ENCODE measurements at places on chromosomes 12 and 14.
A peak's percentile ranks its signal among the peaks of the same experiment; 100 is the strongest.

DNA sequence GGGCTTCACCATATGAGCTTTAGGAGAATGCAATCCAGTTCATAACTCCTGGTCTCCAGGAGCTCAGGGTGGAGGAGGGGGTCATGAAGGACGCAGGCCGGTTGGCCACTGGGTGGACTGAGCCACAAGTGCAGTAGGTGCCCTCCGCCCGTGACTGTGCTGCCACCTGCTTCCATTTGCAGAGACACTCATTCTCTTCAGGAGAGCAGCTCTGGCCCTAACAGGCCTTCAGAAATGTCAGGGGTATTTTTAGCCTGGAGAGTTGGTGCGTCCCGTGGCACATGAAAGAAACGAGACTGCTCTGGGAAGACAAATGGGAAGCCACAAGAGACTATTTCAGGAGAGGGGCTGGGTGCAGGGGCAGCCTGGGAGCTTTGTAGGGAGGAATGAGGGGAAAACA is 74.6 kb upstream of the MYL2 start:
- no peak for DNase-seq

- no peak for DNase-seq
Observed at GRCh38 chr14:93787465-93788292, 606 bp downstream of the PRIMA1 start.

DNA sequence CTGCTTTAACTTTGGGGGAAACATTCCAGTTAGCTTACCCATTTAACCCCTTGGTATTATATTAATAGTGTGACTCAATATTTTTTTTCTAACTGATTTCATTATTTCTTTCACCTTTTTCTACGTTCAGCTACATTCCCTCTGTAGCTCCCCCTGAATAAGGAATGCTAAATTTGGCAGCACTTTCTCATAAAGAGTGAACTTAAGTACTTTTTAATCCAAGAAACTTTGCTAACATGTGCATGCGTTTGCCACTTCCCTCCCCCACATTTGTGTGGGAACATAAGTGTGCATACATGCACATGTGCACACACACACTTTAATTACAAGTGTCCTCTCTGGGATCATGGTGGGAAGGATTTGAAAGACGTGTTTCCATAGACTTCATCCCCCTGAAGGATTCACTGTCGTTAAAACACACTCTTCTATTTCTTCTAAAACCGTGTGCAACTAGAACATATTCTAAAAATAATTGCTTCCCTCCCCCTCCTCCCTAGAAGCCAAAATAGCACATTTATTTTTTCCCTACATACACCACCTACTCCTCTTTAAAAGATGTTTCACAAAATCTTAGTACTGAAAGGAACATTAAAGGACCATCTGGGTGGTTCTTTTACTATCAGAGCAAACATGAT is 142.6 kb downstream of the PPM1H start:
- DNase-seq = no peak

GRCh38 chr14:48751293-48751692 is 834.9 kb downstream of the RPS29 start:
- DNase-seq = no peak

DNA sequence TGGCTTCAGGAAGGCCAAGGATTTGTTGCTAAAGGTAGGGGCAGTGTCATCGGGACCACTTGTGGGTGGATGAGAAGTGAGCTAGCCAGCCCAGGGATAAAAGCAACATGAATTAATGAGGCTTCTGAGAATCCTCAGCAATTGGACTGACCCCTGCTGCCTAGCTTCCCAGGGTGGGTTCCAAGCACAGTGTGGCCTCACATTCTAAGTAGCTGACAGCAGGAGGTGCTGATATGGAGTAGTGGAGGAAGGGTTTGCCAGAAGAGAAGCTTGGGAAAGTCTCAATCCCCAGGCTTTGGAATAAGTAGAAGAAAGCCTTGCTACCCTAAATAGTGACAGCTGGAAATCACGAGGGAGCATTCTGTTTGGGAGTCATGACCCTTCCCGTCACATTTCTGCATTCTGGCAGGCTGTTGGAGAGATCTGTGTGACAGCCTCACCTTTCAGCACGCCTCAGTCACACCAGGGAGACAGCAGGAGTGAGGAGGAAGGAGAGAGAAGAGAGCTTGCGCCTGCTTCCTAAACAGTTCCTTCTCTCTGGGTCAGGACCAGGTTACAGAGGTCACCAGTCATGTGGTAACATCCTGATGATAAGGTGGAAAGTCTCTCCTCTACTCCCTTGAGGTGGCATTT is 31.2 kb downstream of the DACT1 start:
- no peak for DNase-seq

DNA sequence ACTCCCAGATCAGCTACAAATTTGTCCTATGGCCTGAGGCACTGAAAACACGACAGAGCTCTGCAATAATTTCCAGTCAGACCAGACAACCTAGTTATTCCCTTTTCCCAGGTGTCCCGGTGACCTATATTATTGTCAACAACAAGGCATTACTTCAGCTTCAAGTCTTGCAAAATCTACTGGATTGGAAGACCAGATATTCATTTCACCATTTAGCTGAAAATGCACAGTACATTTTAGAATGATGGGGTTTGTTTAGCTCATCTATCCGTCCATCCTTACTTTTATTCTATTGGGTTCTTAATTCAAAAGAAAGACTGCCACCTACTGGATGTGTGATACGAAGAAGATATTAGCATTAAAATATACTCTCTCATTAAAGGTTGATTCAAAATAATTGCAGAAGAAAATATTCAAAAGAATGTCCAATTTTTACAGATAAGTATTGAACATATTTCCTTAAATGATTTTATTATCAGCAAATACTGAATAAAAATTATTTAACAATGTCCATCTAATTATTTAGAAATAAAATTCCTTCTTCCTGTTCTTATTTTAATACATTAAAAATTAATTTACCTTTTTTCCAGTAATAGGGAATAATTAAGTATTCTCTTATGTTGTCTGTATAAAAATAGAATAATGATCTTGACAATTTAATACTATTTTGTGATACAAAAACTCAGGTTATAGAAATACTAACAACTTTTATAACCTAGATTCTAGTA is 244.9 kb upstream of the LRIG3 start:
- DNase-seq = no peak

DNA sequence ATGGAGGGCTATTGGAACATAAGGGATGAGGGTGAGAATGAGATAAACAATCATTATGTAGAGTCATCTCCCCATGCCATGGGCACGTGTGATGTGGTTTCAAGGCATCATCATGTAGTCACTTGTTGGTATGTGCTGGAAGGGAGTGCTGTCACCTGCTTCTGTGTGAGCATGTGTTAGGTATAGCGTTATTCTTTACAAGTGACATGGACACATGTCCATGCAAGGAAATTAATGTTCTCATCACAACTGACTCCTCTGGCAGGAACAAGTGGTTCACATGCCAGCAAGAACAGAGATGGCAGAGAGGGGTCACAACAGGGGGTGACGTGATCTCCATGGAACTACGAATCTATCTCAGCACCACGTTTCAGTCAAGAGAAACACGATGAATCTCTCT is 815.8 kb downstream of the BCL11B start:
- DNase-seq = no peak

DNA sequence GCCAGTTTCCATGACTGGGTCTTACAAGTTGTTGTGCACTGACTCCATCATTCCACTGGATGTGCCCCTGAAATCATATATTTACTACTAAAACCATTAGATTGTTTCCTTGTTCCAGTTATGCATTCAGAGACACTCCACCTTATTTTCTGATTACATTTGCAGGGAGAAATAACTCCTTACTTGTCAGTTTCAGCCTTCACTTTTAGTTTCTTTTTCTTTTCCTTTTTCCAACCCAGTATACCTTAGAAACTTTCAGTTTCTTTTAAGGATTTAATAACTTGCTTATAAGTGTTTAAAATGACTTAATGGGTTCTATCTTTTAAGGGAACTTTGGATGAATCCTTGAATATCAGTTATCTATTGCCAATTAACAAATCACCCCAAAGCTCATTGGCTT is 39.9 kb downstream of the MRPL42 start:
- DNase-seq = no peak

GRCh38 chr14:22812744-22813143 is 2.5 kb downstream of the SLC7A7 start:
- DNase-seq = no peak

DNA sequence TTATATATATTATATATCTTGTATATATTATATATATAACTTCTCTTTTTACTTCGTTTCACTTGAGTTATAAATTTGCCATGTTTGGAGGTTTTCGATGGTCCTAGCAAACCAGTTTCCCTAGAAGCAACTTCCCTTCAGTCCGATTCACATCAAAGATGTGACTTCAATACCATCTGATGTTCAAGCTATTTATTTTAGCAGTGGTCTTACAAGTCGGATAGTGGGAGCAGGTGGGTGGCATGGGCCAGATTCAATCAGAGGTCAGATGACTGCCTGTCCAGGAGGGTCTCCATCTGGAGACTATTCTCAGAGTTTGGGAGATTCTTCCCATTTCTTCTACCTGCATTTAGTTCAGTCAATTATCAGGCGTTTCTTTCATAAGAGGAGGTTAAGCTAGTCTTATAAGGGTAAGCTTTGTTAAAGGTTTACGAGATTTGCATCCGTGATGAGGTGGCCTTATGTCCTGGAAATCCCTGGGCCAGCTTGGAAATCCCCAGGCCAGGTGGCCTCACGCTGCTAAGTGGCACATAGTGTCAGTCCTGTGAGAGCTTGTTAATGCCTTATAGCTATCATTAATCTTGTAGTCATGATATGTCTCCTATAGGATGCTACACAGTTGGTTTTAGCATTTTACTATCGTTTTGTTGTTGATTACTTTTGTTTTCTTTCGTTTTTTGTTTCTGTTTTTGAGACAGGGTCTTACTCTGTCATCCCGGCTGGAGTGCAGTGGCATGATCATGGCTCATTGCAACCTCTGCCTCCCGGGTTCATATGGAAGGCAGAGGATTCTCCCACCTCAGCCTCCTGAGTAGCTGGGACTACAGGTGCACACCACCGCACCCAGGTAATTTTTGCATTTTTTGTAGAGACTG is 145.8 kb downstream of the BICD1 start:
- DNase-seq = no peak

DNA sequence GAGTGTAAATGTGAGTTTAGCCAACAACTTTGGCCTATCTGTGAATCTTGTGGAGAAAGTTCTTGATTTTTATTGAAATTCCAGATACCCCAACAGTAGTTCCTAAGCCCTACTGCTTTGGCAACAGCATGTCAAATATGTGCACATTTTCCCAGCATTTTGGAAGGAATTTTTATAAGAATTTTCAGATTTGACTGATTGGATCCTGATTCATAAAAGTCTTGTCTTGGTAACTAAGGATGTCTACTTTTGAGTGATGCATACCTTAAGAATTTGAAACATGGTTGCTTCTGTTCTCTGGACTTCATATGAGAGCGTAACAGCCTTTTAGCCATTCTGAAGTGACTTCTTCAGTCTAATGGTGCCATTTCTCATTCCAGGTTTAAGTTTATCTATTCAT is 106.7 kb downstream of the ANO4 start:
- DNase-seq = no peak

GRCh38 chr12:116635487-116635886 is 76.3 kb downstream of the MAP1LC3B2 start:
- no peak for DNase-seq

DNA sequence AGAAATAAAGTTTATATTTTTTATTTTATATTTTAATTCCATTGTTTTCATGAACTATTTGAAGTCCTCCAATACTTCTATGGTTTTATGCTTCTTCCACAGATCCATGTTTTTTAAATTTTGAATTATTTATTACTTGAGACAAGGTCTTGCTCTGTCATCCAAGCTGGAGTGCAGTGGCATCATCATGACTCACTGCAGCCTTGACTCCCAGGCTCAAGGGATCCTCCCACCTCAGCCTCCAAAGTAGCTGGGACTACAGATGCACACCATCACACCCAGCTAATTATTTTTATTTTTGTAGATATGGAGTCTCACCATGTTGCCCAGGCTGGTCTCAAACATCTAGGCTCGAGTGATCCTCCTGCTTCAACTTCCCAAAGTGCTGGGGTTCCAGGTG is 28.8 kb upstream of the DLGAP5 start:
- no peak for DNase-seq

DNA sequence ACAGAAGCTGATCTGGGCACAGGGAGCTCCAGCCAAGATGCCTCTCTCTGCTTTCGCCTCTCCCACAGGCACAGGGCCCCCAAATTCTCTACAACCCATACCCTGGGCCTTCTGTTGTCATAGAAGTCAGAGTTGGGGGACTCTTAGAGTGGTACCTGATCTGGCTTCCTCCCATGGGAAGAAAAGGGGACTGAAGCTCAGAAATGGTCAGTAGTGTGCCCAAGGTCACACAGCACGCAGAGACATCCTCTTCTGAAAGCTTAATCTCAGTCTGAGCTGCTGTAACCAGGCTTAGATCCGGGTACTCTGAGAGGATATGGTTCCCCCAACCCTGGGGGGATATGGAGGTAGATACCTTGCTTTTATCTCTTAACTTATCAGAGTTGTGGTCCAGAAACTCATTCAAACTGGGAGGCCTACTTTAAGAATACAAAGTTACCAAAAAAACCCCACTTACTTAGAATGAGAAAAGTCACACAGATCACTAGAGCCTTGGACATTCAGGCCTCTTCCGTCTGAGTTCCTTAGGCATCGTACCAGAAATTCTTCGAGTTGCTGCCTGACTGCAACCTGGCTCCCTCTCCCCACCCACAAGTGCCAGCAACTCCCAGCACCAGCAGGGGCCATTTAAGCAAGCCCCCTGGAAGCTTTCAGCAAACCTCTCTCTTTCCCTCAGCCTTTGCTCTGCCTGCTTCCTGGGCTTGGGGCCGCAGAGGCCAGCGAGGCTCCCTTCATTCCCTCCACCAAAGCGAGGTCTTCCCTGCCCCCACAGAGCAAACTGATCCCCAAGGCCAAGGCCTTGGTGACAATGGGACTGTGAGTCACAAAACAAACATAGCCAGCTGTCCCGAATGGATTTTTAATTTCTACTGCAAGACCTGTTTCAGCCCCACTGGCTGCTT is 13.9 kb downstream of the KRT7 start:
- no peak for DNase-seq

- DNase-seq = no peak
Observed at GRCh38 chr12:77685112-77685511, 145.6 kb upstream of the NAV3 start.

DNA sequence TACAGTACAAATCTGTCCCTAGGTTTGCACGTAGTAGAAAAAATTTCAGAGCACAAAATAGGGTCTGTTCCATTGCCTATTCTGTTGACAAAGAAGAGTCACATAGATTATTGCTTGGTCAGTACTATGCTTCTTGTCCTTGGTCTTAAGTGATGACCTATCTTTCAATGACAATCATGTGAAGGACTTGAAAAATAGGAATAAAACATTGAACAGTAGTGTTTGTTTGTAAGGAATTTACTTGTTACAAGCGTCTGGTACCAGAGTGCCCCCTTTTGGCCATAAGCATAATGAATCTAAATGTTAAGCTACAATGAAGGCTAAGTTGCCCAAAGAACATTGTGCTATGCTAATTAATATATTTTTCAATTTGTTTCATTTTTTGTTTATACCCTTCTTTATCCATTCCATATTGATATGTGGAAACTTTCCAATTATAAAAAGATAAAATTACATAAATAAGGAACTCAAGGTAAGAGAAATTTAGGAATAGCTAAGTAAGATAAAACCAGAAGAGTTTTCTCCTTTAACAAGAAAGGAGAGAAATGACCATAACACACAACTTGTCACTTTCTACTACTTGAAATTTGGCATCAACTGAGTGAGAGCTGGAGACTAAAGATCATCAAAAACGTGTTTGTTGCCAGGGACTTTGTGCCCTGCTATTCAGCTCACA is 204.7 kb downstream of the EPS8 start:
- peak; percentile 13 for DNase-seq

- no peak for DNase-seq
Observed at GRCh38 chr14:90409209-90409730, 12.4 kb downstream of the CALM1 start.
